A549 treated with CORT108297 at 1 μM for 4 hours (cell line): ENCODE measurements at places on chromosomes 4 and X. TPM values are rescaled to one million over a fixed set of nuclear protein-coding genes. Genes with fewer than 3 reads are reported as not detected.

Gene ZDHHC9
- 37.9 to 43.5 TPM (median 40.4 TPM) in 5 replicates for total RNA-seq

Gene SRPX
- total RNA-seq = 6.1 to 7.1 TPM (median 6.7 TPM) in 5 replicates

Gene ODAM
- total RNA-seq = not detected in 5 replicates

Gene FDCSP
- not detected in 5 replicates for total RNA-seq

Gene FATE1
- total RNA-seq = not detected in 5 replicates

Gene AREG
- total RNA-seq = 55.0 to 73.0 TPM (median 66.7 TPM) in 5 replicates
